ENCODE measurements at places on chromosomes 4 and X.

- DNase-seq = peak; percentile 9
Measured at GRCh38 chr4:184848510-184848909, 22.7 kb upstream of the ACSL1 start.

- peak; percentile 23 for DNase-seq
Measured at GRCh38 chr4:3388471-3389232, 53.1 kb upstream of the HGFAC start.

GRCh38 chr4:184489771-184490170, 15.4 kb upstream of the IRF2 start:
- DNase-seq = no peak

- DNase-seq = no peak
Measured at GRCh38 chr4:94813221-94813620, 55.5 kb downstream of the BMPR1B start.

- no peak for DNase-seq
Measured at GRCh38 chr4:155759372-155760252, 791 bp downstream of the GUCY1B1 start.

- DNase-seq = no peak
Measured at GRCh38 chrX:31061091-31061490, 10.8 kb downstream of the FTHL17 start.
